ENCODE measurements at places on chromosomes 6 and 20. TPM values are rescaled to one million over a fixed set of nuclear protein-coding genes. Genes with fewer than 3 reads are reported as not detected.

Gene MCM9
- total RNA-seq: 7.1 TPM

Gene SLC22A7
- not detected for total RNA-seq

Gene TGM3
- 0.09 TPM for total RNA-seq

Gene CARMIL1
- 17.7 TPM for total RNA-seq

Gene GPR63
- total RNA-seq: 0.16 TPM

Gene TINAG
- not detected for total RNA-seq
